ENCODE measurements at places on chromosomes 1 and 21.

DNA sequence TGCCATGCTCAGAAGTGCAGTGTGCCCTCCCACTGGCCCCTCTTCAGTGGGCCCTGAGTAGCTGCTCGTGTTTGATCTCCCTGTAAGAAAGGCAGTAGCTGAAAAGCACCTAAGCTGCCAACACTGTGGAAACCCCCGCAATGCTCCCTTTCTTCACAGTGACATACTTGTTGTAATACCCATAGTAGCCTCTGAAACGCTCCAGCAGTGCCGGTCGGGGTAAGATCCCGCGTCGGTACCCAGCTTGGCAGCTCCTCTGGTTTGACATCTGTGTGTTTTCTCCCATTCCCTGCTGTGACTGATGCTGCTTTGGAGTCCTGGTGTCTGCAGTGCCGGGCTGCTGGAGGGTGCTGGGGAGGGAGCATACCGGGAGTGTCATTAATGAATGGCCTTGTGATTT is 3.6 kb downstream of the CHAF1B start:
- no peak for DNase-seq

DNA sequence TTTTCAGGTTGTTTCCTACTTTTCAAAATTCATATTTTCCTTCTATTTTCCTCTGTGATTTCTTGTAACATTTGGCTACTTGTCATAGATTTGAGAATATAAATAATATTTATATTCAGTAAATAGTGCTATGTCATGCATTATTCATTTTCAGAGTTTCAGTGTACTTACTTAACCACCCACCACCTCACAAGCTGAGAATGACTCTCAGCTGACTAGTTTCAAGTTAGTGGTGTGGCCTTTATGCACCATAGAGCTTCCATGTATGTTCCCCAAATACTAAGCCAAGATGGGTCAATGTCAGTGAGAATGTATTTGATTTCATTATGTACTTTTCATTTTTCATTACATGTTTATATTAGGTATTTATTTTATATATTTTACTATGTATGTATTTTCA is 56.9 kb upstream of the RGS1 start:
- no peak for DNase-seq

DNA sequence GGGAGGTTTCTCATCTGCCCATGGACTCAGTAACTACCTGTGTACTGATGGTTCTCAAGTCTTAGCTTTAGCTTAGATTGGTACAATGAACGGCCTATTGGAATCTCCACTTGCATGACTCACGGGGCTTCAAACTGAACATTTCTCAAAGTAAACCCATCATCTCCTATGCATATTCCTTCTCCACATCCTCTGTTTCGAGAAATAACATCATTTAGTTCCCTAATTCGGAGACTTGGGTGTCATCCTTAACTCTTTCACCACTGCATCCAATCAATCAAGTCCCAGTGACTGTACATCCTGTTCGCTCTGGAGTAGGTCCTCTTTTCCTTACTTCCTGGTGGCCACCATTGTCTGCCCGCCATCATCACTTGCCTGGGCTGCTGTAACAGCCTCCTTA is 55.8 kb downstream of the LGR6 start:
- no peak for DNase-seq

GRCh38 chr21:41359286-41359685 is 2.5 kb upstream of the MX2 start:
- DNase-seq = no peak

- no peak for DNase-seq
Measured at GRCh38 chr1:219179293-219179692, 5.6 kb downstream of the LYPLAL1 start.

DNA sequence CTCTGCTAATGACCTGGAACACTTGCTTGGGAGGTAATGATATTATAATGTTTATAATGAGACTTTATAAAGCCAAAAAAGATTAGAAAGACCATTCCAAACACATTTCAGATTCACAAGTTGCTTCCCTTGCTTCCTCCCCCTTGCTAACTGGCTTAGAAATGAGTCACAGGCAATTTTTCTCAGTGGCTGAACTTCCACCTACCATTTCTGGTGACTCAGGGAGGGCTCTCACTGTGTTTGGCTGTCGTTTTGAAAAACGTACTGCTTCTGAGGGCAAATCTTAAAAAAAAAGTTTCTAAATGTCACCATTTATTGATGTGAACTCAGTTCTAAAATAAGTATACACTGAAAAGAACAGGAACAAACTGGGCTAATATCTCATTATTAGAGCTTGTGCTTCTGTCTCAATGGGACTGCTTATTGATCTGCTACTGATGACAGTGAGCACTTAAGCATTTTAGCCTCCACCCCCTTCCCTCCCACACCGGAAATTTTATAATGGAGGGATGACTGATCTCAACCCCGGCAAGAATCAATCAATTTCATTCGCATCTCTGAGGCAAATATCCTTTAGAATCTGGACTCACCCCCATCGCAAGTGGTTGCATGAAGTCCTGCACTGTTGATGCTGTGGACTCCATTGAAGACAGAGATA is 278.3 kb downstream of the KCTD3 start:
- no peak for DNase-seq

- DNase-seq = no peak
Measured at GRCh38 chr1:152505083-152505482, 5.5 kb upstream of the LCE5A start.

DNA sequence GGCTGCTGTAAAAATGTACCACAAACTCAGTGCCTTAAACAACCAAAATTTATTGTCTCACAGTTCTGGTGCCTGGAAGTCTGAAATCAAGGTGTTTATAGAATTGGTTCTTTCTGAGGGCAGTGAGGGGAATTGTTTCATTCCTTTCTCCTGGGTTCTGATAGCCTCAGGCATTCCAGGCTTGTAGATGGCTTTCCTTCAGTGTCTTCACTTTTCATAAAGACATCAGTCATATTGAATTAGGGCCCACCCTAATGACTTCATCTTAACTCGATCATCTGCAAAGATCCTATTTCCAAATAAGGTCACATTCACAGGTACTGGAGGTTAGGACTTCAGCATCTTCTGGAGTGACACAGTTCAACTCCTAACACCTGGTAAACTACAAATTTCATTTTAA is 15.0 kb downstream of the CDKN2C start:
- no peak for DNase-seq

- DNase-seq = no peak
Measured at GRCh38 chr21:37904856-37905255, 11.4 kb downstream of the KCNJ6 start.

DNA sequence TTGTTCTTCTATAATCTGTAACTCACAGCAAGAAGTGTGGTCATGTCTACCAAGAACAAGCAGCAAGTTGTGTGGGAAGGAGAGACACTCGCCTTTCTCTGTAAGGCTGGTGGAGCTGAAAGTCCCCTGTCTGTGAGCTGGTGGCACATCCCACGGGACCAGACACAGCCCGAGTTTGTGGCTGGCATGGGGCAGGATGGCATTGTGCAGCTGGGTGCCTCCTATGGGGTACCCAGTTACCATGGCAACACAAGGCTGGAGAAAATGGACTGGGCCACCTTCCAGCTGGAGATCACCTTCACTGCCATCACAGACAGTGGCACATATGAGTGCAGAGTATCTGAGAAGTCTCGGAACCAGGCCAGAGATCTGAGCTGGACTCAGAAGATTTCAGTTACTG is 15.5 kb downstream of the CD101 start:
- no peak for DNase-seq

DNA sequence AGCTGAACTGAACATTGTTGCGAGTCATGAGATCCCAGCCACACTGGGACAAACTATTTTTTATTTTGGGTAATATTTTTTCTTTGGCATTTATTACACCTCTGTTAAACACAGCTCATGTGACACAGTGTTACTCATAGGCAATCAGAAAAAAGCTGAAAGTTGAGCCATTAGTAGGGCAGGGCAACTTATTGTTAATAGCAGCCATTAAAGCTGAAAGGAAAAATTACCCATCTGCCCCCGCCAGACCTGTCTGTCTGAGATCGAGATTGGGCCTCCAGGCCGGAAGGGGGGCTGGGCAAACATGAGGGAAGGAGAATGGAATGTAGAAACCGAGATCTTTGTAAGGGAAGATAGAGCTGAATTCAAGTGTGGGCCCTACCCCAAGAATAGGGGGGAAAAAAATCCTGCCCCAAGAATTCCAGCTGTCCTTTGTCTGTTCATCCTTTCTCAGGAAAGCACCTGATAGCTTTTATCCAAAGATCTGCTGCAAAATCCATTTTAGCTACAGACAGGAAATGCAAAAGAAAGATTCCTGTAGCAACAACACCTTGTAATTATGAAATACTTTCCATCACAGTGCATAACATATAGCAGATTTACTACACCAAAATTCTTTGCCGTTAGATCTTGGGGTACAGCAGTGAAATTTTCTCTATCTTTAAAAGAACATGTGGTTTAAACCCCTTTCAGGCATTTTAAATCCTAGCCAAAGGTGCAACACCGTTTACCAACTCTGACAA is 212.8 kb downstream of the PBX1 start:
- DNase-seq = no peak

DNA sequence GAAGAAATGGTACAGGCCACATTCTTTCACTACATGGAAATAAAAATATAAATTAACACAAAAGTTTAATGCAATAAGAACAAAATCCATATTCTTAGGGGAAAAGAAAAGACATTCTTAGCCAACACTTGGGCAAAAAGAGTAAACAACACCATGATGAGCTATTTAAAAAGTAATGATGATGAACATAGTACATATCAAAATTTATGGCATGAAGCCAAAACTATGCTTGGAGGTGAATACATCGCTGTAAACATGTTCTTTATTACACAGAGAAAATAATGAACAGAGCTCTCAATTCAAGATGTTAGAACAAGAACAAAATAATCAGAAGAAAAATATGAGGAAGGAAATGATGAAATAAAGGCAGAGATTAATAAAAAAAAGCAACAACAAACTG is 158.2 kb downstream of the ZSCAN20 start:
- DNase-seq = no peak

DNA sequence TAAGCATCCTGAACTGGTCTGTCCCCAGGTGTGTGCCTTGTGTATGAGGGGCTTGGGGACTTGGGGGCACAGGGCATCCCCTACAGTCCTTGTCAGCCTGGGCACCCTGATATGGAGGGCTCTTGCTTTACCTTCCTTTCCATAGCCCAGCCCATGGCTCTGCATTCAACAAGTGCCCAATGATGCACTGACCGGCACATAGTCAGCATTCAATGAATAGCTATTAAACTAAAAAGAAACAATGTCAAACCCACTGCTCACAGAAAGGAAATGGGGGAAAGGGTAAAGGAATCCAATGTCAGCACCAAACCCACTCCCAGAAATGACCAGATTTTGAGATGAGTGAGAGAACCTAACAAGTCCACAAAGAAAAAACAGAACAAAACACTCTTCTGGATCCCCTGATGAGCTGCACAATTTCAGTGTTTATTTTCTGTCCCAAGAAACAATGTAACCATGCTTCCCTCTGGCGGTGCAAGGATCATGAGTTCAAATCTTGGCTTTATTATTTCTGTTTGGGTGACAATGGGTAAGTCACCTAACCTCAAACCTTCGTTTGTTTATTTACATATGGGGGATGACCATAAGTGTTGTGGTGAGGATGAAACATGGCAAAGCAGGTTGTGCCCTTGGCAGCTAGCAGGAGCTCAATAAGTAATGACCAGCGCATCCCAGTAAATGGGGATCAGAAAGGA is 22.0 kb downstream of the SYT6 start:
- DNase-seq = no peak

DNA sequence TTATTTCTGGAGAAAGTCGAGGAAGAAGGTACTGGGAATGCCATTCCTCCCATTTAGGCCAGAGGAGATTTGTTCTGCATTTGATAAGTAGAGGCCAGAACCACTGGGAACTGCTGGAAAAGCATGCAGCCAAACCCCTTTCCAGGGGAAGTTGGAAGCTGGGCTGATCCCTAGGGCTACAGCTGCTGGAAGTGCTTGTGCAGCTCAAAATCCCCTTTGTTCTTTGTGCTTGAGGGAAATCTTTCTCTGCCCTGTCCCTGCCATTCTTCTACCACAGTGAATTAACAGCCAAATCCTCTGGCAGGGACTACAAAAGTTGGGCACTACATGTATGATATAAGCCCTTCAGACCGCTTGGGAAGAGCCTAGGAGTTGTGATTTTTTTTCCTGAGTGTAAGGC is 734.1 kb downstream of the LRRIQ3 start:
- no peak for DNase-seq

- DNase-seq = no peak
Measured at GRCh38 chr1:59541161-59541560, 244.3 kb downstream of the FGGY start.

Measured in effector memory CD4-positive, alpha-beta T cell (primary cell).